ENCODE measurements at places on chromosomes 3 and 15. TPM values are rescaled to one million over a fixed set of nuclear protein-coding genes. Genes with fewer than 3 reads are reported as not detected.

The APBA2 gene
- total RNA-seq: 5.9 TPM

DNA sequence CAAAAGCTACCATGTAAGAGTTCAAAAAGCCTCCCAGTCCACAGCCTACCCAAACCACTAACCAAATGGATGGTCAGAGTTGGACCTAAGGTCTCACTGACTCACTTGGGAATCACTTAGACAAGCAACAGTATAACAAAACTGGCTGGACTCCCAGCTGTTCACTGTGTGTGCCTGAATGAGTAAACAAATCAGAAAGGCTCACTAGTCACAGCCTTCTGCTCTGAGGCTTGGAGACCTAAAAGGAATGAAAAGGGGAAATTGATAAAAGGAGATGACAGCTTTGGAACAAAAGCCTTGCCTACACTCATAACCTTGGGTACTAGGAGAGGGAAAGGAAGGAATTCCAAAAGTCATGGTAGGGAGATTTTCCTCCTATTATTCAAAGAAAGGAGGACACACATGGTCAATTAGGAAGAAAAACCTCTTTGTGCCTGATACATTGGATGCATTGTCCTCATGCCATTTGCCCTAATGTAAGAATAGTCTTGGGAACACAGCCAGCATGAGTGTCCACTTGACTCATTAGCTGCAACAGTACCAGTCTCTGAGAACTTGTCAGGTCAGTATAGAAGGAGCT lies 92.3 kb downstream of the FRMD5 start:
- DNase-seq: peak; percentile 97

The COPS2 gene
- 128 TPM for total RNA-seq

DNA sequence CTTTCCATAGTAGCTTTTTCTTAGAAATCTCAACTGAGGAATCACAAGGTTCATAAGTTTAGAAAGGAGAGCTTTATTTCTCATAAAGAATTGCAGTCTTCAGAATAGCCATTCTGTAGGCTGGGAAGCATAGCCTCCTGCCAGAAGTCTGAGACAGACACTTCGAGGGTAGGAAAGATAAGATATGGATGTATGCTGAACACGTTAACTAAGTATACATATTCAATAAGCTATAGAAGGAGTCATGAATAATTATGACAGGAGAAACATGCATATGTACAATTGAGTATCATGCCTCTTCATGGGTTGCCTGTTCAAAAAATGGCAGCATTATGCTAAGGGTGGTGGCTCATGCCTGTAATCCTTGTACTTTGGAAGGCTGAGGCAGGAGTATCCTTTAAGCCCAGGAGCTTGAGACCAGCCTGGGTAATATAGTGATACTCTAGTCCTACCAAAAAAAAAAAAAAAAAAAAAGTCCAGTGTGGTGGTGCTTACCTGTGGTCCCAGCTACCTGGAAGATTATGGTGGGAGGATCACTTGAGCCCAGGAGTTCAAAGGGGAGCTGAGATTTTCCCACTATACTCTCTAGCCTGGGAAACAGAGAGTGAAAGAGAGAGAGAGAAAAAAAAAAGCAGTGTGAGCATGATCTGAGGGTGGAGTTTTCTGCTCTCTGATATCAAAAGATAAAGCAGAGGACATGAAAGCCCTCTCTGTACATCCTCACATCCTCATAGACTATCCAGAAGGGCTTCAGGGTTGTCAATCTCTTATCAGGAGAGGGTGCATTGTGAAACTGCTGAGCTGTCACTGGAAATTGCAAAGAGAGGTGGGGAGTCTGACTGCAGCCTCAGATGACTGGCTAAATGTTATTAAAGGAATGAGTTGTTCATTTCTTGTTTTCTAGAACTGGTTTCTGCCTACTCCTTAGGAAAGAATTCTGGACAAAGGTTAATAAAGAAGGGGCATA lies 23.6 kb upstream of the CADPS start:
- DNase-seq: no peak

The PRSS50 gene
- total RNA-seq: not detected

- DNase-seq: no peak
Observed at GRCh38 chr3:24709956-24710355, 215.3 kb upstream of the THRB start.

The CDHR4 gene
- not detected for total RNA-seq

Measured in HFFc6 (cell line).